ENCODE measurements at places on chromosomes 7 and 10.

- DNase-seq = no peak
Measured at GRCh38 chr7:27129729-27130539, 623 bp downstream of the HOXA4 start.

DNA sequence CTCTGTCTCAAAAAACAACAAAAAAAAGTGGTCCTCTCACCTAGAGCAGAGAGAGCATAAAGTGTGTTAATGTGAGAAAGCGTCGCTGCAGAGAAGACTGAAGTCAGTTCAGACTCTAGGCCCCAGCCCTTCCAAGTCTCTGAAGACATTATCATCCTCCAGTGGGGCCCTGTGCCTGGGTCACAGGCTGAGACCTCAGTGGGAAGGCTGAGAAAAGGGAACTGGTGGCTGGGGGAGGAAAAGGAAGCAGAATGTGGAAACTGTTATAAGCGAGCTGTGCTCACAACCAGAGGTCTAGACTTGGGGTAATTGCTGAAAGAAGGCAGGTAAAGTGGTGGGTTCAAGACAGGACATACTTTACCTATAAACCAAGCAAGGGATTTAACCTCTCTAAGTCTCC lies 4.9 kb upstream of the RRP12 start:
- no peak for DNase-seq

DNA sequence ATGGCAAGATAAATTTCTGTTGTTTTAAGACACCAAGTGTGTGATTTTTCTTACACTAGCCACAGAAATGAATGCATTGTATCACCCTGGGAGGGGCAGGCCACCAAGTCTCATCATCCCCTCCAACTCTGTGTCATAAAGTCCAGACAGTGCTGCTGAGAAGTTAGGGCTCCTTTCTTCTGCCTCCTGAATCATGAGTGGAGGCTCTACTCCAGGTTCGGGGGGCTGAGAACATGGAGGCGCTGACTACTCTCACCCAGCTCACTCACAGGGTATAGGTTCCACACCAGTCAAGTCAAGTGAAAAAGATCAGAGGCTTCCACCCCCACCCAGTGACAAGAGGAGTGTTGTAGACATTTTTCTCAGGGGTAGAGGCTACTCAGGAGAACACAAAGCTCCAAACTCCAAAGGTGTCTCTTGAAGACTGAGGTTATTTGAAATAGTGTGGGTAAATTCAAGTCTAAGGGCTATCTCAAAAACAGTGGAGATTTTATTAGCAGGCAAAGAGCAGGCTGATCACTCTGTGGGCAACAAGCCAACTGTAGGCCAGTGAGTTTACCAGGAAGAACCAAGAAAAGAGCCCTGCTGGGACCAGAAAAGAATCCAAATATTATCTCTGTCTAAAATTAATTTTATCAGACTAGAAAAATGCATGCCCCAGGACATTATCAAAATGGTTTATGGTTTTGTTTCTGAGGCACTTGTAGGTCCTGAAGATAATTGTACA lies 118.6 kb upstream of the RET start:
- DNase-seq = no peak

- DNase-seq = no peak
Measured at GRCh38 chr10:65365878-65366277, 1560.0 kb upstream of the LRRTM3 start.

- no peak for DNase-seq
Measured at GRCh38 chr10:92742331-92743228, 52.8 kb downstream of the HHEX start.

DNA sequence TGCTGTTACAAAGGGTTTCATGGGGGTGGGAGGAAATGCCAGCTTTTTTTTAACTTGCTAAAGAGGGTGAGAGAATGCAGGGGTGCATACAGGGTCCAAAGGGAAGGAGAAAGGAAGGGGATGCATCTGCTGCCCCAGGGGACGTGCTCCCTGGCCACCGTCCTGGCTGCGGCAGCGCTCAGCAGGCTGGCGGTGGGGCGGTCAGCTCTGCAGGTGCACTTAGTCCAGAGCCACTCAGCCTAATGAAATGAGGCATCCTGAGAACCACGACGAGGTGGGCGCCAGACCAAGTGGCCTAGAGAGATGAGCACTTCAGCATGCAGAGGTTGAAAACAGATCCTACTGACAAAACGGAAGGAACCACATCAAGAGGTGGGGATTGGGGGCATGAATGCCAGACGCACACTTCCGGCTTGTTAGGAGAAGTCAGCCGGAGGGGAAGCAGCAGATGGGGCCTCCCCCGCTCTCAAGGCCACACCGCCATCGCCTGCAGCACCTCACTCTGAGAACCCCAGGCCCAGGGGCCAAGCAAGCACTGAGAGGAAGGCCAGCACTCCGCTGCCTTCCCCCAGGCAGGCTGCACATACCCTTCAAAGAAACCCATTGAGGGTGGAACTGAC lies 94.5 kb downstream of the MAD1L1 start:
- no peak for DNase-seq

DNA sequence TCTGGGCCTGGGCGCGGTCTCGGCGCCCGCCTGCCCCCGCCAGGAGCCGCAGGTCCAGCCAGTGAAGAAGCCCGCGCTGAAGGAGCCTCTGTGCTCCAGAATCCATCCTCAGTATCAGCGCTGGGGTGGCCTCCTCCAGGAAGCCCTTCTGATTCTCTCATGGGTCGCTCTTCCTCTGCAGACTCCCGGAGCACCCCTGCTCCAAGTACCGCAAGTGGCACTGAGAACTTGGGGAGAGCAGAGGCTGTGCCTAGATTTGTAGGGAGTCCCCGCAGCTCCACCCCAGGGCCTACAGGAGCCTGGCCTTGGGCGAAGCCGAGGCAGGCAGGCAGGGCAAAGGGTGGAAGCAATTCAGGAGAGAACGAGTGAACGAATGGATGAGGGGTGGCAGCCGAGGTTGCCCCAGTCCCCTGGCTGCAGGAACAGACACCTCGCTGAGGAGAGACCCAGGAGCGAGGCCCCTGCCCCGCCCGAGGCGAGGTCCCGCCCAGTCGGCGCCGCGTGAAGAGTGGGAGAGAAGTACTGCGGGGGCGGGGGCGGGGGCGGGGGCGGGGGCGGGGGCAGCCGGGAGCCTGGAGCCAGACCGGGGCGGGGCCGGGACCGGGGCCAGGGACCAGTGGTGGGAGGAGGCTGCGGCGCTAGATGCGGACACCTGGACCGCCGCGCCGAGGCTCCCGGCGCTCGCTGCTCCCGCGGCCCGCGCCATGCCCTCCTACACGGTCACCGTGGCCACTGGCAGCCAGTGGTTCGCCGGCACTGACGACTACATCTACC lies at the start of gene ALOX5:
Gene ALOX5, plus strand, starts transcription at position 641 of the 774 bp plus-strand sequence. Its CDS starts 64 bp downstream, at position 705.
- DNase-seq = peak; percentile 32

DNA sequence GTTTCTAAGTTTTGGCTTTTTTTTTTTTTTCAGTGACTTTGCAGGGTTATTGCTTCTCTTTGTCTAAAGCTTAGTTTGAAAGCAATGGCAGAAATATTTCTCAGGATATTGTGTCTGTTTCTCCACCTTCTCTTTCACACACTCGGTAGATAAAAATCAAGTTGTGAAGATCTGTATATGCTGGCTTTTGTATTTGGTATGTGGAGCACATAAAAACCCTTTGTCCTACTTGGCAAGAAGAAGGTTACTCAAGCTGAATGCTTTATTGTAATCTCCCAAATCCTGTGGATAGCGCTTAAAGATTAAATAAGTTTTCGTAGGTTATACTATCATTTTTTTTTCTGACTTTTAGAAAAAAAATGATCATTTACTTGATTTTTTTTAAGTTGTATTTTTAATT lies 172.4 kb downstream of the CDCA7L start:
- DNase-seq = no peak

- DNase-seq = no peak
Measured at GRCh38 chr7:77460057-77460486, 43.9 kb upstream of the GSAP start.

DNA sequence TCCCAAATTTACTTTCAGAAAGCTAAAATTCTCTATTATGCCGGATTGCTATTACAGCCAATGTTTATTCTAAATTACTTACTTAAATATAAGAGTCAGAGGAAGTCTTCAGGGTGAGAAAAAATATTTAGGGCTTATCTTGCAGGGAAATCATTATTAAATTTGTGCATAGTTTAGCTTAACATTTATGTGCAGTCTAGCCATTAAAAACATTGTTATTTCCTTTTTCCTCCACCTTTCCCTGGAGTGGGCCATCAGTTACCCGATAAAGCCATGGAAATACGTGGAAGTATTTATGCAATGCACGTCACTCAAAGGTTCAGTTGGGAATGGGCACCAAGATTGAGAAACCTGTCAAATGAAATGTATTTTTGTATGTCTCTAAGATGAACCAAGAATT lies 9.5 kb upstream of the TAS2R60 start:
- DNase-seq = no peak

- no peak for DNase-seq
Measured at GRCh38 chr10:78899098-78899754, 169.5 kb upstream of the ZMIZ1 start.

GRCh38 chr10:86946213-86947155 lies 10.9 kb downstream of the MMRN2 start:
- no peak for DNase-seq

GRCh38 chr10:91555455-91555854 lies 77.4 kb downstream of the PPP1R3C start:
- no peak for DNase-seq

DNA sequence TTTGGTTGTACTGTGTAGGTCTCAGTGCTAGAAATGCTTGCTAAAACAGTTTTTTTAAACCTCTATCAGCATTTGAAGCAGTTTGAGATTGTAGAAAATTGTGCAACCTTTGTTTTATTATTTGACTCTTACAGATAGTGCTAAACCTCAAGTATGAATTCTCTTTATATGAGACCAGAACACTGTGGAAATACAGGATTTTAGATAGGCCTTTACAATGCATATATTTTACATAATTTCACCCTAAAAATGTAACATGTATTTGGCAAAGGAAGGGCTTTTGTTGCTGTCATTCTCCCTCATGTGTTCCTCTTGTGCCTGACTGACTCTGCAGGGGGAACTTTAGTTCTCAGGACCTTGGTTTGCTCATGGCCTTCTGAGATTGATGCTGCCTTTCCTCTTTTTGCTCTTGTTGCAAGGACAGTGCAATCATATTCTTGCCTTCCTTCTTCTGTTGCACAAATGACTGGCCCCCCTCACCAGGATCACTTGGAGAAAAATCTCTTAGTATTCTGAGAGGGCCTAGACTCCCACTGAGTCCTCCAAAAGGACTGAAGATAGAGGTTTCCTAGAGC lies 188.7 kb downstream of the PPP1R9A start:
- DNase-seq = no peak

- DNase-seq = no peak
Measured at GRCh38 chr7:2876031-2876731, 32.1 kb upstream of the GNA12 start.

GRCh38 chr10:126687121-126687606 lies 16.7 kb upstream of the C10orf90 start:
- DNase-seq = no peak

GRCh38 chr7:139829025-139829774 lies at the start of gene TBXAS1:
TBXAS1 (plus strand) TSS chr7:139829264; CDS start chr7:139829391, 127 bp downstream.
- DNase-seq = no peak

GRCh38 chr10:69467928-69468750 lies 16.9 kb downstream of the TSPAN15 start:
- DNase-seq = no peak

Data from cerebellar cortex (tissue), 1 donor.